ENCODE measurements at places on chromosomes 3 and 15.

DNA sequence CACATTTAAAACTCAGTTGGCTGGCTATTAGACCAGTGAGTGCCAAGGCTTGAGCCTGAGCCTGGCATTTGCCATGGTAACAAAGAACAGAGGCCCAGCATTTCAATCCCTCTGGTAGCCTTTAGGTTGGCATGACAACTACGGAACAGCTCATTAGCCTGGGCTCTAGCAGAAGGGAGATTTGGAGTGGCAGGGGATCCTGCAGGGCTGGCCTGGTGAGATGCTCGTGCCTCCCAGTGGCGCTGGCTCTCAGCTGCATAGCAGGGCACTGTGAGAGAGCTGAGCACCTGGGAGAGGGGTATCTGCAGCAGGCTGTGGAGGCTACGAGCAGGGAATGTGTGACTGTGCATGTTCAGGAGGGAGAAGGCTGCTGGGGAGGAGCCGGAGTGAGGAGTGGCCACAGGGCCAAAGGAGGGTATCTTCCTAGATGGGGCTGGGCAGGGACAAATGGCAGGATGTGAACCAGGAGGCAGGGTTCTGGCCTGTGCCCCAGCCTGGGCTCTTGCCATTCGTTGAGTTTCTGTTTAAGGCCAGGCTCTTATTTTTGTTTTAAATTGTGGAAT is 5.6 kb upstream of the ABTB1 start:
- no peak for DNase-seq

DNA sequence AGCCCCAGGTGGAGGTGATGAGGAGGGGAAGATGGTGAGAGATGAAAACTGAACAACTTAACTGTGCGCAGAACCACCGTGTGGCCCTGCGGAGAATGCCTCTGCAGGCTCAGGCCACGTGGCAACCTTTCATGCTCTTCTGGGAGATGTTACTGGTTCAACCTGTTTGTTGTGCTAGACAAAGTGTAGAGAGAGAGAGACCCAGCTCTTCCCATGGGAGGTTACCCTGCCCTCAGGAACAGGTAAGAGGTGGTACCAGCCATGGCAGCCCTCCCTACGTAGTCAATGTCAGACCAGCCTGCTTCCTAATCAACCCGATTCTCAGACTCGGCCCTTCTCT is 37.0 kb upstream of the HACD2 start:
- DNase-seq = no peak

DNA sequence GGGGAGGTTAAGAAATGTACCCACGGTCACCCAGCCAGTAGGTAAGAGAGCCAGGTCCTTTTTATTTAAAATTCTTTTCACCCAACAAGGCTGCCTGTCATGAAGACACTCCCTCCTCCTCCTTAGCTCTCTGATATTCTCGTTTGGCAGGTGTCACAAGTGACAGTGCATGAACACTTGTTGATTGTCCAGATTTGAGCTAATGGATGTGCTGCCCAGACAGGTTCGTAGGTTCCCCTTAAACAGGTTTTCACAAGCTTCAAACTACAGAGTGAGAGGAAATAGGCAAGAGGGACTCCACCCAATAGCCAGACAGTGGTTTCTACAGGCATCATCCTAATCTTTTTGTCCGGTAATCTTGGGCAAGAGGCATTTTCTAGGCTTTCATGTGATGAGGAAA is 32.2 kb downstream of the ATP13A4 start:
- no peak for DNase-seq

DNA sequence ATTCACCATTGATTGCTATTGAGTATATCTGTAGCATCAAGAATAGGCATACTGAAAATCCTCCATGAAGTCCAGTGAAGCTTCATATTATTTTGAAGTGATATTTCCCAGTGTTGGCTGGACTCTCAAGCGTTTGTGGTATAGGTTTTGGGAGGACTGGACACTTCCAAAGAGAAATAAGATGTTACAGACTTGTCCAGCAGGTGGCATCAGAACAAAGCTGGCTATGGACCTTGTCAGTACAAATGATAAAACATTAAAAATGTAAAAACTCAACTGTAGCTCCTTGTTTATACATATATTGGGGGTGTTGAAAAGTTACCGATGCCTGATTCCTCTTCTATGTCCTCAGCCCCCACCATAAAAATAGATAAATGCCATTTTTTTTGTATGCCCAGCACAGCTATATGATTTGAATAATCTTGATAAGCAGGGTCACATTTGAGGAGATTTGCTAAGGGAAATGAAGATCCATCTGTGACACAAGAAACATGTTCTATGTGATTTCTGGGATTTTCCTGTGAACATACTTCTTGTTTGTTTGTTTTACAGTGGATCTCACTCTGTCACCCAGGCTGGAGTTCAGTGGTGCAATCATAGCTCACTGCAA is 54.5 kb upstream of the GOLGA6B start:
- no peak for DNase-seq

GRCh38 chr15:43913026-43913780 is 86.4 kb downstream of the WDR76 start:
- DNase-seq = no peak

DNA sequence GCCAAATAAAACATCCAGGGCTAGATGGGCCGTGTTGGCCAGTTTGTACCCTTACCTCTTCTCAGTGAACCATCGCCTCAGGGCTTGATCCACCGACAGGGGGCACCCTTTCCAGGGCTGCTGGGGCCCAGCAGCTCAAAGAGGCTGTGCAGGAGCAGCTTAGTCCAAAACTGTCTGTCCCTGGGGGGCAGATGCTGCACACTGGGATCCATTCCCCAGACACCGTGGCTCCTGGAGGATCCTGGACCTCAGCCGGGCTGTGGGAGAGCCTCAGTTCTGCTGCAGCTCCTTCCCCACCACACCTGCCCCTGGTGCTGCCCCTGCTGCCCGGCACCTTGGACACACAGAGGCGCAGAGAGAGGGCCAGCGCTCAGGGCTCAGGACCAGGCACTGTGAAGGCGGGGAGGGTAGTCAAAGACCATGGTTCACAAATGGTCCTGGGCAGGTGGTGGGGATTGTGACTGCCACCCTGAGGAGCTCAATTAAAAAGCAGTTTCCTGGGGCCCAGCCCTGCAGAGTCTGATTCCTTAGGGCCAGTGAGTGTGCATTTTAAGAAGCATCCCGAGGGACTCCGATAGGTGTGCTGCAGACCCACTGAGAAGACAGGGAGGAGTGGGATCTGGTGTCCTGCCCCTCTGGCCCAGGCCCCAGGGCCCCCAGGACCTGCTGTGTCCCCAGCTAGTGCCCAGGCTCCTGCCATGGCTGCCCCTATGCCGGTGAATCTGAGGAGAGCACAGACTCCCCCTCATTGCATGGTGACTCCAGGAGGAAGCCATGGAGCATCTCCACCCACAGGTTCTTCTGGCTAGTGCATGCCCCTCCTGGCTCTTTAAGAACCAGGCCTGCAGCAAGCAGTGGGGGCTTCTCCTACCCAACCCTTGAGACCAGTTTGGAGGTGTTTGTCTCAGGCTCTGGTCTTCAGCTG is 86.5 kb upstream of the PRR20G start:
- no peak for DNase-seq

- no peak for DNase-seq
Measured at GRCh38 chr3:81485444-81485865, 276.0 kb downstream of the GBE1 start.
